ENCODE measurements at places on chromosomes 13 and 19. TPM values are rescaled to one million over a fixed set of nuclear protein-coding genes. Genes with fewer than 3 reads are reported as not detected.

The PRR19 gene
- total RNA-seq, result 0.18 TPM

The CPB2 gene
- 623 TPM for total RNA-seq

The TNFAIP8L1 gene
- total RNA-seq, result 26.4 TPM

The PLEKHA4 gene
- 7.9 TPM for total RNA-seq

The CEACAM20 gene
- total RNA-seq, result not detected

The NOTCH3 gene
- total RNA-seq, result 3.6 TPM

DNA sequence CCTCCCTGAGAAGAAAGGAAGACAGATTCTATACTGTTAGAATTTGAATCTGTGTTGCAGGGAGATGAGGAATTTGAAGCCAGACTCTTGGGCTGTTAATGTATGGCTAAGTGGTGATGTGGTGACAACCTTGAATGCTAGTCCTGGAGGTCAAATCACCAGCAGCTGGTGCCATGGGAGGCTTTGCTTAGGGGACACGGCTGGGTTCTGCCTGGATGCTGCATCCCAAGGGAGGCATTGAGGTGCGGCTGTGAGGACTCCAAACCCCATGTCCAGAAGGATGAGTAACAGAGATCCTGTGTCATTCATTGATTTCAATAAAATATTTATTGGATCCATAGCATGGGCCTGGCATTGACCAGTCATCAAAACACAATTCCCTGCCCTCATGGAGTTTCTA, 42.3 kb downstream of the RFX2 start:
- DNase-seq, result peak; percentile 46

GRCh38 chr19:29450812-29451211, 75.0 kb upstream of the VSTM2B start:
- DNase-seq, result no peak

DNA sequence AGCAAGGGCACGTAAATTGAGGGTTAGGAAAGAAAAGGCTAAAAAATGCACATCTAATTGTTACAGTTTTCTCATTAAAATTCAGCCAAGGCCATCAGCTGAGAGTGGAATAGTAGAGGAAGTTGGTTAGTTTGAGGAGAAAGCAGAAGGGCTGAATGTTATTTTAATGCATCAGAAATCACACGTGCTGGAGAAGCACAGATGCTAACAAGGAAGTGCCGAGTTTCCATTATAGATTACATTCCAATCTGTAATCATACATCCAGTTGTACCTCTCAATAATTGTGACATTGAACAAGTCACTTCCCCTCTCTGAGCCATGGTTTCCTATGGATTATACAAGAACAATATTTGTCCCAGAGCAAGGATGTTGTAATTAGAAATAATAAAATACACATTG, 25.1 kb downstream of the FPR3 start:
- DNase-seq, result no peak

GRCh38 chr19:47699360-47699917, 13.8 kb upstream of the EHD2 start:
- no peak for DNase-seq

DNA sequence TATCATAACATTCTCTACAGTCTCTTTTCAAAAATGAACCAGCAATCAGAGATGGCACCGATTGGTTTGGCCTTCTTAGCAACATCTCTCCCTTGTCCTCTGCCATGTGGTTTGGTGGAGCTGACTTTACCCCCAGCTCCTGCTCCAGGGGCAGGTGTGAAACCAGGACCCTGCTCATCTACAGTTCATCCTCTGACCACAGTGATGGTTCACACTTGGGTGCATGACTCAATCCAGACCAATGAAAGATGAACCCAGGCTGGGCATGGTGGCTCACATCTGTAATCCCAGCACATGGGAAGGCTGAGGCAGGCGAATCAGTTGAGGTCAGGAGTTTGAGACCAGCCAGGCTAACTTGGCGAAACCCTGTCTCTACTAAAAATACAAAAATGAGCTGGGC, 33.6 kb upstream of the FFAR2 start:
- no peak for DNase-seq

DNA sequence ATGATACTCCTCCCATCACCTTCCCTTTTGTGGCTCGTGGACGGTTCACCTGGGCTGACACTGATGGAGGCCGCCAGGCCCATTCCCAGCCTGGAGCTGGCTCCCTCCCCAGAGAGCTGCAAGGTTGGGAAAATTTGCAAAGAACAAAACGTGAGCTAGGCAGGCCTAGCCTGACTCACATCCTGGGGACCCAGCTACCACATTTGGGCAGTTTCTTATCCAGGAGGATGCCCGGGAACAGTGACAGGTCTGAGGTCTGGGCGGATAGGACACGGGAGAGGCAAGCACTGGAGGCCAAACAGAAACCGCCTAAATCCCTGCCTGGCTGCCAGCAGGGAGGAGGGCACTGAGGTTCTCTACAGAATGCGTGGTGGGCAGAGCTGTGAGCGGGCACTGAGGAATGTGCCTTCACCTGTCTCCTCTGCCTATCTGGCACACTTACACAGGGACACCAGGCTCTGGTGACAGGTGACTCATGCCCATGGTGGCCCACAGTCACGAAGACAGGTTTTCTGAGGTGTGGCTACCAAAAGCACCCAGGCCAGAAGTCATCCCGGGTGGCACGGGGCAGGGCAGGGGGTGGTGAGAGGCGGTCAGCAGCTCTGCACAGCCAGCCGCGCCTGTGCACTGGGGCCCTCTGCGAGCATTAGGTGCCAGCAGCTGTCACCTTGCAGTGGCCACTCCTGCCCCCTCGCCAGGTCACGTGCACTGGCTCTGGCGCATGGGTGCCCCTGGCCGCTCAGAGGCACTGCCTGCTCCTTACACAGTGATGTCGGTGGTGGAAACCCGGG, 23.2 kb downstream of the SH3GL1 start:
- no peak for DNase-seq

DNA sequence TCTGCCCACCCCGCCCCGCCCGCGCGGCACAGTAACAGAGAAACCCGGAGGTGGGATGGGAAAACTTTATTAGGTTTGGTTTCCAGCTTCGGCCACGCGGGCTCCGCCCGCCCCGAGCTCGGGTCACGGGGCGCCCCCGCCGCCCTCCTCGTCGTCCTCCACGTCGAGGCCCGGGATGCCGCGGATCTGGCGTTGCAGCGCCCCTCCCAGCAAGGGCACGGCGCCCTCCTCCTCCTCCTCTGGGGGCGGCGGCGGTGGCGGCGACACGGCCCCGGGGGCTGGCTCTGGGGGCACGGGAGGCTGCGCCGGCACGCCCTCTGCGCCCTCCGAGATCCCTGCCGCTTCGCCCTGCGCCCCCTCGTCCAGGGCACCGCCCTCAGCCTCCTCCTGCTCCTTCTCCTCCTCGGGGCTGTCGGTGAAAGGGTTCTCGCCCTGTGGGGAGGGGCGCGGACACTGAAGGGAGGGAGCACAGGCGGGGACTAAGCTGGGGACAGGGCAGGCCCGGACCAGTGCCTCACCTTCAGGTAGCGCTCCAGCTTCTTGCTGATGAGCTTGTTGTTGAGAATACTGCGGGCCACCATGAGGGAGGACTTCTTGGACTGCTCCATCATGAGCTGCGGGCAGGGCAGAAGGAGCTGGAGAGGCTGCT, 536 bp upstream of the AKAP8 start:
- DNase-seq, result peak; percentile 72

- DNase-seq, result no peak
Measured at GRCh38 chr19:30670011-30670329, 297.8 kb downstream of the ZNF536 start.

DNA sequence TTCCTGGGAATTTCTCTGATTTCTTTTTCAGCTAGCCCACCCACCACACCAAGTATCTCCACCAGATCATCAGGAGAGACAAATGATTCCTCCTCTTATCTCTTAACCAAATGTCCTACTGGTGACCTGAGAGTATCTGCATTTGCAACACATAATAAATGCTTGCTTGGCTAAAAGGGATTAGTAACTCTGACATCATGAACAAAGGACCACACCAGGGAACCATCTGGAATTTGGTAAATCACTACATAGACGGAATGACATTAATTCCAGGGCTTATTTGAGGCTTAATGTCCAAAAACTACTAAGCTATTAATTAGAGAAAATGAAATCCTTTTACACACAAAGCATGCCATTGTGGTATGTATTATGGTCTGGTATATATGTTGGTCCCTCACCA, 139.0 kb downstream of the RAP2A start:
- no peak for DNase-seq

DNA sequence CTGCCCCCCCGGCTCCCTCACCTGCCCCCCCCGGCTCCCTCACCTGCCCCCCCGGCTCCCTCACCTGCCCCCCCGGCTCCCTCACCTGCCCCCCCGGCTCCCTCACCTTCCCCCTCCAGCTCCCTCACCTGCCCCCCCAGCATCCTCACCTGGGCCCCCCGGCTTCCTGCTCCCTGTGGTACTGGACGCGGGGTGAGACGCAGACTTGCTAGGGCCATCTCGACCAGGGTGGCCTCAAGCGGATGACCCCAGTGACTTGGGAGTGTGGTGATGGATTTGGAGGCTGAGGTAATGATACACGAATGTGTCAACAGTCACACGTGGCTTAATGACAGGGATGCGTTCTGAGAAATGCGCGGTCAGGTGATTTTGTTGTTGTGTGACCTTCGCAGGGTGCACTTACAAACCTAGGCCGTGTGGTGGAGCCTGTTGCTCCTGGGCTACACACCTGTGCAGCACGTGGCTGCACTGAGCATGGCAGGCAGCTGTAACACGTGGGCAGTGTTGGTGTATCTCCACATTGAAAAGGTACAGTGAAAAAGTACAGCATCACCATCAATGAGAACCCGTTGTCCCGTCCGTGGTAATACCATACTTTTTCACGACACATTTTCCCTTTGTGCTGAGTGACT, 197.8 kb downstream of the TEX29 start:
- DNase-seq, result no peak

- no peak for DNase-seq
Measured at GRCh38 chr19:13165162-13165997, 15.2 kb downstream of the IER2 start.

- no peak for DNase-seq
Measured at GRCh38 chr19:2083174-2083854, 12.8 kb downstream of the MOB3A start.

DNA sequence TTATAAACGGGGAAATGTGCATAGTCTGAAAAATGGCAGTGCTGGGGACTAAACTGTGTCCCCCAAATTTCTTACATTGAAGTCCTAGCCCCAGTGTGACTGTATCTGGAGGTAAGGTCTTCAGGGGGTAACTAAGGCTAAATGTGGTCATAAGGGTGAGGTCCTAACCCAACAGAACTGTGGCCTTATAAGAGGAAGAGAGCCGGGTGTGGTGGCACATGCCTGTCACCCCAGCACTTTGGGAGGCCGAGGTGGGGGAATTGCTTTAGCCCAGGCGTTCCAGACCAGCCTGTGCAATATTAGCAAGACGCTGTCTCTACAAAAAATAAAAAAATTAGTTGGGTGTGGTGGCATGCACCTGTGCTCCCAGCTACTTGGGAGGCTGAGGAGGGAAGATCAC, 17.8 kb downstream of the PROZ start:
- DNase-seq, result no peak

DNA sequence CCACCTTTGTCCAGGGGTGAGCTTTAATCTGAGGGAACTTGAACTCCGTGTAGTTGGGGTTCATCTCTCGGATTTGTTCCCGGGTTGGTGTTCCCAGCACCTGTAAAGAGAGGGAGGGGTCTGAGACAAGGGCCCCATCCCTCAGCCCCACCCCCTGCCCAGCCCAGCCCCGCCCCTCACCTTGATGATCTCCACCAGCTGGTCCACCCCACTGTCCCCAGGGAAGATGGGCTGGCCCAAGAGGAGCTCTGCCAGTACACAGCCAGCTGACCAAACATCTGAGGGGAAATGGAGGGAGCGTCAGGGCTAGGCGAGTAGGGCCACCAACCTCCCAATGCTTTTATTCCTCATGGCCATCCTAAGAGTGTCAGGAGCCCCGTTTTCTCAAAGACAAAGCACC, 9.3 kb downstream of the GSK3A start:
- DNase-seq, result no peak

GRCh38 chr19:18408053-18408476, 10.6 kb upstream of the LRRC25 start:
- peak; percentile 61 for DNase-seq

Measured in right lobe of liver (tissue), 6 donors.